ENCODE measurements at places on chromosomes 2 and 18.

DNA sequence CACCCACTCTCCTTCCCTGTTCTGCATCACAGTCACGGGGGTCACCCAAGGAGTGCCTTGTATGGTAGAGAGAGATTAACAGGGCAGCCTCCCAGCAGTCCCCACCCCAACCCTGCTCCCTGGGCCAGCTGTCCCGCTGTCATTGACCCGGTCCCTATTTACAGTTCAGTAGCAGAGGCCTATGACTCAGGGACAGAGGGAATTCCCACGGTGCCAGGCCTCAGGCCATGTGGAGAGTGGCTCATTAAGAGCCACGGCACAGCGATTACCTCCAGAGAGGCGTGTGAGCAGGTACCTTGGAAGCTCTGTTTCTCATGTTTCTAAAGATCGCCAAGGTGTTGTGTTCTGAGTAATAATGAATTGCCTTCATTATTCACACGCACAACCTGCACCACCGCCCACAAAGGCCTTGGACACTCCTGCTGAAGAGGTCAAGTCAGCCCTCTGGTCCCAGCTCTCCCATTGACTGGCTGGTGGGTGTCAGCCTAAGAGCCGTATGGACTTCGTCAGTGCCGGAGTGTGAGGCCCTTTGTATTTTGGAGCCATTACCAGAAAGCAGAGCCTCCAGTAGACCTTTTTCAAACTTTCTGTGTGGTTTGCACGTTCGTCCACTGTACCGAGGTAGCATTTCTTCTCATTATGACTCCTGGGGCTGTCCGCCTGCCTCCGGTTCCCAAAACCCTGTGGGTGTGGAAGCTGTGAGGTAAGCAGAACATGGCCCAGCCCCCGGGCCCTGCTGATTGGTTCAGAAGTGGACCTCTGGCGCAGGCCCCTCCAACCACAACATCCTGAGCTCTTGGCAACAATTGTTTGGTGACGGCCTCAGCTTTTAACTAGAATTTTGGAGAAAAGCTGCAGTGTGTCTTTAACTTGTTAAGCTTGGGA lies 47.0 kb downstream of the SERTAD2 start:
- DNase-seq: peak; percentile 58

- DNase-seq: no peak
These were observed 4.0 kb downstream of the PTPN2 start for GRCh38 chr18:12879840-12880540.

DNA sequence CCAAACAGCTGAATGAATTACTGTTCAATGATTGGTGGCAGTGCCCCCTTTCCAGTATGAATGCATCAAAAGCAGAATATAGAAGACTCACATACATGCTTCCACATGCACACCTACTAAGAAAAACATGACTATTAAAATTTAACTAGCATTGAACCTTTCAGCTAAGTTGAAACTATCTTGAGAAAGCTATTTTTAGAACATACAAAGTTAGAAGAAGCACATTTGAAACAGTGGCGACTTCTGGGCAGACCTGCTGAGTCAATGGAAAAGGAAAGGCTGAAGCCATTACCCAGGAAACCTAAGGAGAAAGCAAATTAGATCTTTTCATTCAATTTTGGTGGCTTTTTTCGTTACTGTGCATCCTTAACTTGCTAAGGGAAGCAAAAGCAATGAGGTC lies 55.9 kb downstream of the PLA2R1 start:
- no peak for DNase-seq

- no peak for DNase-seq
These were observed 109.0 kb upstream of the CNTNAP5 start for GRCh38 chr2:123916051-123916450.

GRCh38 chr2:119283873-119284331 lies 60.3 kb downstream of the STEAP3 start:
- DNase-seq: no peak

GRCh38 chr2:44802777-44803424 lies 138.6 kb upstream of the SIX3 start:
- no peak for DNase-seq

DNA sequence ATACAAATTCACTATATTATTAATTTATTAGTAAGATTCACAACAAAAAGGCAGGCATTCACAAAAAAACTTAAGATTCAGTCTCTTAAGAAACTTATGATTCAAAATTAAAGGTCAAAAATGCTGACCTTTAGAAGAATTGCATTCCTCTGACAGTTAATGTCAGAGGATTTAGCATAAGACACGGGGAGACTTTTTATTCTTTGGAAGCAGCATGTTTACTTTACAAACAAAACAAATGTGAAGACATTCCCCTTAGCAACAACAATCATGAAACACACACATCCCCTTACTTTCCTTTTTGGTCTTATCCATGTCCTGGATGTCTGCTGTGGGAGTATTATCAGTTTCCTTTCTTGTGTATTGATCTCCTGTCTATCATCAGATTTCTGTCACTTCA lies 117.1 kb downstream of the RAD51AP2 start:
- DNase-seq: no peak

All from stimulated activated CD8-positive, alpha-beta memory T cell treated with anti-CD3 and anti-CD28 coated beads, Interleukin-4, amount 100 ng/mL, for 1 hour (primary cell).